Right renal cortex interstitium (tissue), 3 donors: ENCODE measurements at places on chromosomes 7 and 10. TPM values are rescaled to one million over a fixed set of nuclear protein-coding genes. Genes with fewer than 3 reads are reported as not detected.

DNA sequence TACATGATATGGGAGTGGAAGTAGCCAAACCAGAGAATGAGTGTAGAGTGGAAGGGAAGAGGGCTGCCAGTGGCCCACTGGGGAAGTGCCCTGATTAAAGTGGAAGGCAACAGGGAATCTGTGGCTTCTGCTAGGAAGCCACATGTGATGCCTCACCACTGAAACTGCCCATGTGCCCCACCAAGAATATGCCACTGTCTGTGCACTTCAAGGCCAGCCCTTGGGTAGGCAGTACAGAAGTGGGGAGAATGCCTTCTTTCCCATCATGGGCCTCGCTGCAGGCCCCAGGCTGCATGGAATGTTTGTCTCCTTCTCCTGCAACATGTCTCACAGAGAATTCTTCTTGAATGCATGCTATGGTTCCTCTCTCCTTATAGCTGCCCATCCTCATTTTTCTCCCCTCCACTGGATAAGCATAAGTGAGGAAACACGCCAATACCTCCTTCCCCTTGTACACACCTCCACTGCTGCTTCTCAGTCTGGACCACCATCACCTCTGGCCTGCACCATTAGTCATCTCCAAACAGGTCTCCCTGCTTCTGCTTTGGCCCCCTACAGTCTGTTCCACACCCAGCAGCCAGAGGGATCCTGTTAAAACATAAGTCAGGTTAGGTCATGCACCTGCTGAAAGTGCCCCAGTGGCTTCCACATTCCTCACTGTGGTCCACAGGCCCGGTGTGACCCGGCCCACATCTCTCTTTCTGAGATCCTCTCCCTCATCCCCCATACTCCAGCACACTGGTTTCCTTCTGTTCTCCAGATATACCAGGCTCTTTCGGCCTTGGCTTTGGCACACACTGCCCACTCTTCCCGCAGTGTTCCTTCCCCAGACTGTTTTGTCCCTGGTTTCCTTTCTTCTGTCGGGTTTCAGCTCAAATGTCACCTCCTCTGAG is 37.1 kb downstream of the SNX10 start:
- no peak for DNase-seq

STAM gene
- 32.3 TPM for polyA plus RNA-seq

DNA sequence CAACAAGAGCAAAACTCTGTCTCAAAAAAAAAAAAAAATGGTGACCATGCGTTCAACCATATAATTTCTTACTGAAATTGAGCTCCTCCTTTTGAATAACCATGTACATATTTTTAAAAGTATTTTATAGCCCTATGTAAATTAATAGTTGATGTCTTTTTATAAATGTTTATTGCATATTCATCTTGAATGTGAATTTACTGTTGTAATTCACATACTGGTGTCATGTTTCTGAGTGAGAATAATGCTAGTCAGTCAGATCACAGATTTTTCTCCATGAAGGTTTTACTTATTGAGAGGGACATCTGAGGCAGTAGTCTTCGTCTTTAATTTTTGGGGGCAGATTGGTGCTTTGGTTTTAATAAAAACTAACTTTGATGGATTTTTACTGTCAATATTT is 112.2 kb downstream of the SVOPL start:
- no peak for DNase-seq

HGF gene
- polyA plus RNA-seq = 2.1 TPM

RBP3 gene
- polyA plus RNA-seq = 0.15 TPM

DNA sequence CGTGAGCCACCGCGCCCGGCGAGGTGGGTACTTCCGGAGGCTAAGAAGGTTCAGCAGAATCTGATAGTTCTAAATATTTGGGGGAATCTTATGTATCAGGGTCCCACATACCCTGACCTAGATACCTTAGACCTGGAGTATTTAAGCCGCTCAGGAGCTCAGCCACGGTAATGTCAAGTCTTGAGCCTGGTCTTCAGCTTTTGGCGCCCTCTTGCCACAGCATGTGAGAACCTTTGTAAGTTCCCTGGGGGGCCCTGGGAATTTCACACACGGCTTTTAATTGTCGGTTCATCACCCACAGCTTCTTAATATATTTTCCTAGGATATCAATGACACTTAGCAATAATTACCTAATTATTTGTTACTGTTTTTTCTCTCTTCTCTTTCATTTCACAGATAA is 324.3 kb upstream of the GALNT17 start:
- DNase-seq = no peak

- DNase-seq = no peak
Measured at GRCh38 chr10:58963101-58963534, 213.3 kb upstream of the PHYHIPL start.

DNA sequence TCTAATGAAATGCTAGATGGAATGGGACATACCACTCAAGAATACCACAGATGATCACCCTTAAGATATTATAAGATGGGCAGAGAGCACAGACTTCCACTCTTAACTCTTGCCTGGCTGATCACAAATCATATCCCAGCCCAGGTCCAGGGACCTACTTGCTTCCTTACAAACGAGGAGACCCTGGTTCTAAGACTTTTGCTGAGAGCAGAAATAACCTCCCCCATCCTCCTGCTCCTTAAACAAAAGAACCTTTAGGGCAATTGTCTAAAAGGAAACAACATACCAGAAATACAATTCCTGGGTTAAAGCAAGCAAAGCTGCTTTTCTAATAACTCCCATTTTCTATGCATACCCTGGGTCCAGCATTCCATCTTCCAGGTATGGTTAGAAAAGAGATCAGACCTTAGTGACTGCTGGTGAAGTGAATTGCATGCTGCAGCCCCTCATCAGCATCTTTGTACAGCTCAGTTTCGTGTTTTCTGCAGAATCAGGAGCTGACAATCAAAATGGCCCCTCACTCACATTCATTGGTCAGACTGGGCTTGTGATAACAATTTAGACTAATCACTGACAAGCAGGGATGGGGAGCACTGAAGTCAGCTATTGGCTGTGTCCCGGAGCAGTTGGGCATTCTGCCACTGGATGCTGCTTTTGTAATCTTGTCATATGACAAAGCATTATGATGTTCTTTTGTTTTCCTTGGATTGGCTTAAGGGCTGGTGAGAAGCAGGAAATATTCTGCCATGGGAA is 14.6 kb downstream of the IFIT3 start:
- DNase-seq = no peak

GRCh38 chr10:102396730-102397151 is 1.2 kb downstream of the NFKB2 start:
- DNase-seq = no peak

OR6B1 gene
- polyA plus RNA-seq = not detected

ASIC3 gene
- polyA plus RNA-seq = 1.1 TPM

- no peak for DNase-seq
Measured at GRCh38 chr10:63537536-63537935, 16.3 kb downstream of the REEP3 start.

- DNase-seq = no peak
Measured at GRCh38 chr7:30330134-30331111, 46.0 kb downstream of the ZNRF2 start.

GRCh38 chr10:5525561-5526341 is 990 bp downstream of the CALML3 start:
- no peak for DNase-seq

- DNase-seq = no peak
Measured at GRCh38 chr10:51950371-51950995, 251.1 kb upstream of the CSTF2T start.

CEP55 gene
- 16.8 TPM for polyA plus RNA-seq

GRCh38 chr7:27560706-27561235 is 101.9 kb downstream of the HIBADH start:
- DNase-seq = no peak

CFAP58 gene
- polyA plus RNA-seq = 0.47 TPM

ABCC2 gene
- 11.1 TPM for polyA plus RNA-seq

GNAT3 gene
- polyA plus RNA-seq = not detected

DNA sequence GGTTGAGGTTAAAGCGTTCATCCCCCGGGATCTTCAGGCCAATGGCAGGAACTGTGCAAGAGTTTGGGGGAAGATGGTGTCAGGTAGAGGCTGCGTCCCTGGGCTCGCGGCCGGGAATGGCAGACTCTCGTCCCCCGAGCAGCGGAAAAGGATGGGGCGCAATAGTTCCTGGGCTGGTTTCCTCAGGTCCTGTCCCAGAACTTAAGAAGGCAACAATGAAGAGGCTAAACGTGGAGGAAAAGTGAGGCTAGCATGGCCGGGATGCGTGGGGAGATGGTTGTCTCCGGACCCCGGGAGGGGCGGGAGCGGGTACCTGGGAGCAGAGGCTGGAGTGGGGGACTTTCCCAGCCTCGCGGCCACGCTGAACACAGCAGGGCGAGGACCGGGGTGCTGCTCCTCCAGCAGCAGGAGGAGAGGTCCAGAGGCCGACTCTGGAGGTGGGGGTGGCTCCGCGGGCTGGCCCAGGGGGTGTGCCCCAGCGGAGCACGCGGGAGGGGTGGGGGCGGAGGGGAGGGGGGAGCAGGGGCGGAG is 882 bp downstream of the IRF5 start:
- no peak for DNase-seq

DNA sequence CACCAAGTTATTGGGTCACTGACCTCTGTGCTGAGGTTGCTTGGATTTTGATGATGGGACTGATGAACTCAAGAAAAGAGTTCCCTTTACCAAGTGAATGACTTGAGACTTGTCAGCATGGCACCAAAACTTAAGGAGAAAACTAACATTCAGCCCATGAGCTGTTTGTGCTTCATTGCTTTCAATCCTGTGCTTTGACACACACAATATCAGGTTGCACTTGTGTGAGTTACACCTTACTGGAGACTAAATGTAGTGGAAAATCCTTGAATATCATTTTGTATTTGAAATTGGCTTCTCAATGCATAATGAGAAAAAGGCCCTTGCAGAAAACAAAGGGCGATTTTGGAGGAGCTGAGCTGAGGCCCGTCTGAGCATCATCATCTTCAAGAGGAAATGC is 2.7 kb downstream of the BAG3 start:
- no peak for DNase-seq

DNA sequence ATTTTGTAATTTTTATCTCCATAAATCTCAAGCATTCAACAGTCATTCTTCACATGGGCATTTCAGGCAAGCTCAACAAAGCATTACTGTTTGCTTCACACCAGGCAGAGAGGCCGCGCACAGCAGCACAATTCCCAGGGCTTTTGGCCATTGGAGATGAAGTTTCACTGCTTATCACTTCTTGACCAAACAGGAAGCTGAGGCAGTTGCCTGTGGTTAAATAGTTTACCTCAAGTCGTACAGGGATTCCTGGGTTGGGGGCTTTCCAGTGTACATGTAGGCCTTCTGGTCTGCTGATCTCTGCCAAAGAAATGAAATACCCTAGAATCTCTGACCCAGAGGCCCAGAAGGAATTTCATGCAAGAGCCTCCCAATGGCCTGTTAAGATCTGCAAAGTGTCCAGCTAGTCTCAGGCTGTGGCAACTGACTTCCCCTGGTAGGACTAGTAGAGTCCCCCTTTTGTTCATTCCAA is 11.2 kb upstream of the PRDX3 start:
- DNase-seq = no peak

GRCh38 chr10:55169493-55169892 is 368.5 kb upstream of the PCDH15 start:
- no peak for DNase-seq

DNA sequence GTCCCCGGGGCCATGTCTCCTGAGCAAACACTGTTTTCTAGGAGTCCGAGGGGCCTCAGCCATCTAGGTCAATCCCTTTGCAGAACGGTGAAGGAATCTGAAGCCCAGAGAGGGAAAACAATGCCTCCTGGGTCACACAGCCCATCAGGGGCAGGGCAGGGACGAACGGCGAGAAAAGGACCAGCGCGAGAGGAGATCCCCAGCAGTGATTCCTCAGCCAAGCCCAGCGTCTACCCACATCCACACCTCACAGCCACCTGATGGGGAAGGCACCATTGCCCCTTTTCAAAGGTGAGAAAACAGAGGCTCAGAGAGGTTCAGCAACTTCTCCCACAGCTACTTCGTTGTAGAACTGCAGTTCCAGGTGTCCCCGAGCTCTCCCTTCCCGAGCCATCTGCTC is 17.9 kb upstream of the PSMG3 start:
- DNase-seq = no peak

STAG3 gene
- 11.8 TPM for polyA plus RNA-seq

SLC16A9 gene
- polyA plus RNA-seq = 34.1 TPM

CHAT gene
- not detected for polyA plus RNA-seq

- DNase-seq = no peak
Measured at GRCh38 chr7:3280946-3281656, 20.0 kb upstream of the SDK1 start.

- DNase-seq = no peak
Measured at GRCh38 chr10:128660726-128661125, 534.5 kb upstream of the MKI67 start.

DNA sequence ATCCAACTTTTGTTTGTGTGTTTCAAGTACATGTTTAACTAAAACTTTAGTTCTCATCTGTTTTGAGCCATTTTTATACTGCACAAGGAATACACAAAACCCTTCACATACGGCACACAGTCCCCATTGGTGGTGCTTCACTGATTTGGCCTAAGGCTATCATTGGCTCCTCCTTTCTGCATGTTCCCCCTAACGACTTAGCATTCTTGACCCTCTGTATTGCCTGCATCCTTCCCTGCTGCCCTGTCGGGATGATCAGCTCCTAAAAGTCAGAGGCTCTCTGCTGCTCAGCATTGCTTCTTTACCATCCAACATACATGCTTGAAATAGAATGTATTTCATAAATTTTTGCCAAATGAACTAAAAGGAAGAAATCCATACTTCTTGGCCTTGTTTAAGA is 111.4 kb upstream of the ABCB5 start:
- DNase-seq = no peak

DNA sequence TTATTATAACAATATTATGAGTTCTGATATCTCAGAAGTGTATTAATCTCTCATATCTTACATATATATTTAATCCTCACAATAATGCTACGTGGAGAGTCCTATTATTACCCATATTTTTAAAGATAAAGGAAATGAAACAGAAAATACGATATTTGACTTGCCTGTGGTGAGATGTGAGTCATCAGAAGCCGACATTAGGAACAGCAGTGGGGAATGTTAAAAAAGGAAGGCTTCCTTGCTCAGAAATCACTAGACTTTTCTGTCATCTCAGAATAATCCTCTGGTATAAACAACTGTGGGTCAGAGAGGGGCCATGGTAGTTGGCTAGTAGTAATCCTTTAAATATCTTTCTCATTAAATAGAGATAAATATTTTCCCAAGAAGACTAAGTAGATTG is 402.3 kb upstream of the PCDH15 start:
- no peak for DNase-seq

TFR2 gene
- 0.43 TPM for polyA plus RNA-seq

CPN1 gene
- 3.1 TPM for polyA plus RNA-seq

DNA sequence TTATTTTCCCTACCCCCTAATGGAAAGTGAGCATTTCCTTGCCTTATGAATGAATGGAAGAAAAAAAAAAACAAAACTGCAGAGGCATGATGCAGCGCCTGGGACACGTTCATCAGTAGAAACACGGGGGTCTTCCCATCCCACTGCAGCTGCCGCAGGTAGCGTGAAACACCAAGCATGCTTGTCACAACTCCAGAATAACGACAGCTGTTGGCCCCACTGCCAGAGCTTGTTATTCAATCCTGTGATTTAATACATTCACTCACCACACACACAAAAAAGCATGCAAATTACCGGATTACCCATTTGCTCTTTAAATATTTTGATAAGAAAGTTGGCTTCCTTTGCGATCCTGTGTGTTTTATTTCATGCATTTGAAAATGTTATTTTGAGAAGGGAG is 48.4 kb upstream of the GNA12 start:
- no peak for DNase-seq
